ENCODE measurements at places on chromosomes 6 and 20.
A peak's percentile ranks its signal among the peaks of the same experiment; 100 is the strongest.

- DNase-seq = no peak
Measured at GRCh38 chr6:132590362-132590761, 821 bp upstream of the TAAR5 start.

GRCh38 chr6:29596381-29596900 lies 11.5 kb downstream of the OR2H2 start:
- DNase-seq = no peak

DNA sequence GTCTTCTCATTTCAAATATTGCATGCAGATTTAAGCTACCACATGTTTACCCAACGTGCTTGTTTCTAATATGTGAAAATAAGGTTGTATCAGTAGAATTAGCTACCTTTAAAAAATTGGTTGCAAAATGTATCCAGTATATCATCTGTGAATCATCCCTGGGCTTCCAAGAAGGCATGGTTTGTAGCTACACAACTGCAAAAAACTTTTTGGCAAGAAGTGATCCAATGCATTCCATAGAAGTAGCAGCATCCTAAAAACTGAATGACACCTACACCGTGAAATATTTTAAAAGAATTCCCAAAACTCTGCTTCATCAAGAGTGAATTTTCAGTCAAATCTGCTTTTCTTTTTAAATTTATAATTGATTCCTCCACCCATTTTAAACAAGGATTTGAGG lies 89.1 kb downstream of the AIG1 start:
- DNase-seq = no peak

DNA sequence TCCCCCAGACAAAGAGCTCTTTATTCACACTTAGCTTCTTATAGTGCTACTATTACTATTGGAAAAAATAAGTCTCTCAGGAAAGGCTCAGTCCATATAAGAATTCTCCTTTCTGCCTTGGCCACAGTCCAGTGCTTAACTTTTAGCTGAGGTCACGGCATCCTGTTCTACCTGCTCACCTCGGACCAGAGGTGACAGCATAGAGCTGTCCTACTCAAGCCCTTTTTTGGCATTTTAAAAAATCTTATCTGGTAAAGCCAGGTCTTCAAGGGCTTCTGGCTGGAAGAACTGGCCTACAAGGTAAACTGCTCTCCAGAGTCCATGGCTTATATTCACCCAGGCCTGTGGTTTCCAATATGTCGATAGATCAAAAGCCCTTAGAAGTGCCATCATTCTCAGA lies 109.7 kb downstream of the RCAN2 start:
- DNase-seq = no peak

GRCh38 chr6:96803106-96803481 lies 34.2 kb downstream of the GPR63 start:
- no peak for DNase-seq

DNA sequence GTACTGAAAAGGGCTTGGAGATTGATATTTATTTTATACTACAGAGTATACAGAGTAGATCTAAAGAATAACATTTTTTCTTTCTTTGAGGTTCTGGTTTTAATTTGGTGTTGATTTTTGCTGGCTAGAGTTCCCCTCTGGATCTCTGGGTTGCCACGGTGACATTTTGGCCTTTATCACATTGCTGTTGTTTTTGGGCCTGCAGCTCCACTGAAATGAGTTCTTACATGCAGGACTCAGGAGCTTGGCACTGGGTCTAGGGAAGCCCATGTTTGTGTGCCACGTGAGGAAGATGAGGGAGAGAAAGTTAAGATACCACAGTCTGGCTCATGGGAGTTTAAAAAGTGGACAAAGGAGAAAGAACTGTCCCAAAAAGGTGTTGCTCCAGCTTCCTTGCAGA lies 7.4 kb upstream of the TFAP2C start:
- DNase-seq = no peak

DNA sequence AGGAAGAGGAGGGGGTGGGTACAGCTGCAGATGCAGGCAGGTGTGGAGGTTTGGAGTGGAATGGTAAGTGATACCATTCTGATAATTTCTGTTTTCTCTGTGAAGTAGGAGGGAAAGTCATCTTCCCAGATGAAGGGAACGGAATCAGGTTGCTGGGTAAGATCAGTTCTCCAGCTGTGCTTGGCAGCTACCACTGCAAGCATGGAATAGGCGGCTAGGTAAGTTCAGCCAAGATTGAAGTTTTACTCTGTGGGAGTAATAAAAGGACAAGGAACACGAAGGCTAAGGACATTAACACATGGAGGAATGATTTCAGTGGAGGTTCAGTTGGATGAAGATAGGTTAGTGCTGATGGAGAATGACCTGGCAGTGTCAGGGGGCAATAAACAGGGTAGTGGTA lies 128.3 kb downstream of the CARMIL1 start:
- DNase-seq = no peak

- peak; percentile 69 for DNase-seq
Measured at GRCh38 chr6:132084811-132085509, 133.8 kb upstream of the CCN2 start.

DNA sequence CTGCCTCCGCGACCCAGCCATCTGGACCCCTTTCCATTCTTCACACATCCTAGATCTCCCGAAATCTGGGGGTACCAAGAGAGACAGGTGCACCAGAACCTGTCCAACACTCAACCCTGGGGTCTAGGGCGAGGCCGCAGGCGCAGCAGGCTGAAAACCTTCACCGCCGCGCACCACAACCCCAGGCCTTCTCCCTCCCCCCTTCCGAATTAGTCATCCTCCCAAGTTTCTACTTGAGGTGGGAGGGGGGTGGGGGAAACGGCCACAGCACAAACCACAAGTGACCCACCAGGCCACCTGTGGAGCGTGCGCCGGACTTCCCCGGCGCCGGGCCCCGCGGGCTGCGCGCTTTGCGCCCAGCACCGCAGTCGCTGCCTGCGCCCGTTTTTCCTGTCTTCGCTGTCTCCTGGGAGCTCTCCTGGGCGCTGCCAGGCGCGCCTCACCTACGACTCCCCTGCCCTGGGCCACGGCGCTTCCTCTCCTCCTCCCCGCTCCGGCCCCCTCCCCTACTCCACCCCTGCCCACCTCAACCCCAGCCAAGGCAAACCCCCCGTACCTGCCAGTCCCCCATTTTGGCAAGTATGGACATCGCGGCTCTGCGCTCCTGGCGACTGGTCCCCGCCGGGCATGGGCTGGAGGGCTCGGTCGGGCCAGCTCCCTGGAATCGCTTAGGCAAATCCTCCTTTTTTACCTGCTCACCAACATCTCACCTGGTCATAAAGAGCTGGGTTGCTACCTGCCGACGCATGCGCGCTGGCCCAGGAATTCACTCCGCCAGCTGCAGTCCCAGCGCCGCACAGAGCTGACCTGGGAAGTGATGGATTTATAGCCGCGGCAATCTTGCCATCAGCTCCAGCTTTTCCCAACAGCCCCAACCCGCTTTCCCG lies 4.2 kb upstream of the TFAP2A start:
- DNase-seq = no peak

DNA sequence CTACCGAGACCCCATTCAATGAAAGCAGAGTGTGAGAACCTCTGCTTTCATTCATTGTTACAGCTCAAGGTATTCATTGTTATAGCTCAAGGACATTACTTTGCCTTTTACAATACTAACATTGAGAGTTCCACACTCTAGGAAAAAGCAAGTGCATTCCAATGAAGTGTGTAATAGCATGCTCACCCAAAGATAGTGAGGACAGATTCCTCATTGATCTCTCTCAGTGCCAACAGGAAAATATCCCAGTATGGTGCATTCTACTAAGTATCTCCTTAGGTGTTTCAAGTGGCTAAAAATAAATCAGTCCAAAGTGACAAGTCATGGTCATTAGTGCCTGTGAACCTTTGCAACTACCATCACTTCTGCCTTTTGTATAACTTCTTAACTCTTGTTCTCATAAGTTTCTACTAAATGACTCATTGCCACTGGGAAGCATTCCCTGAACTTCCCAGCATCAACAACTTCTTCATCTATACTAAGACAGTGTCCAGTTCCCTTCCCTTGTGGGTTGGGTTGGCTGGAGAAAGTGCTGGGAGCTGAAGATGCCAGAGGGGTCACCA lies 140.7 kb upstream of the STXBP5 start:
- peak; percentile 64 for DNase-seq

DNA sequence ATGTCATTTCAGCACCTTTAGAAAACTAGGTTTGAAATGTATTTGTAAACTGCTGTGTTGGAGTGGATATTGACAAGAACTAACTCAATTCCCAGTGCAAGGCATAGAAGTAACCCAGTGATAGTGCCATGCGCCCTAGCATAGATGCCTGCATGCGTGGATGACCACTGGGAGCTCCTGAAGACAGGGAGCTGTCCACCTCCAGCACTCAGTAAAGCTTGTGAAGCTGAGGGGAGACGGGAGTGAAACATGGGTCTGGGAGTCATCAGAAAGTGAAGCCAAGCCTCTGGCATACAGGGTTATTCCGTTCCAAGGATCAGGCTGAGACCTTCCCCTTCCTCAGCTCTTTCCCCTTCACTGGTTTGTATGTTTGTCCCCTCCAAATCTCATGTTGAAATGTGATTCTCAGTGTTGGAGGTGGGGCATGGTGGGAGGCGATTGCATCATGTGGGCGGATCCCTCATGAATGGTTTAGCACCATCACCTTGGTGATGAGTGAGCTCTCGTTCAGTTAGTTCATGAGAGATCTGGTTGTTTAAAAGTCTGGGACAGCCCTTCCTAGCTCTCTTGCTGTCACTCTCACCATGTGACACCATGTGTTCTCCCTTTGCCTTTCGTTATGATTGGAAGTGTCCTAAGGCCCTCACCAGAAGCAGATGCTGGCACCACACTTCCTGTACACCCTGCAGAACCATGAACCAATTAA lies 146.5 kb upstream of the FERMT1 start:
- DNase-seq = no peak

DNA sequence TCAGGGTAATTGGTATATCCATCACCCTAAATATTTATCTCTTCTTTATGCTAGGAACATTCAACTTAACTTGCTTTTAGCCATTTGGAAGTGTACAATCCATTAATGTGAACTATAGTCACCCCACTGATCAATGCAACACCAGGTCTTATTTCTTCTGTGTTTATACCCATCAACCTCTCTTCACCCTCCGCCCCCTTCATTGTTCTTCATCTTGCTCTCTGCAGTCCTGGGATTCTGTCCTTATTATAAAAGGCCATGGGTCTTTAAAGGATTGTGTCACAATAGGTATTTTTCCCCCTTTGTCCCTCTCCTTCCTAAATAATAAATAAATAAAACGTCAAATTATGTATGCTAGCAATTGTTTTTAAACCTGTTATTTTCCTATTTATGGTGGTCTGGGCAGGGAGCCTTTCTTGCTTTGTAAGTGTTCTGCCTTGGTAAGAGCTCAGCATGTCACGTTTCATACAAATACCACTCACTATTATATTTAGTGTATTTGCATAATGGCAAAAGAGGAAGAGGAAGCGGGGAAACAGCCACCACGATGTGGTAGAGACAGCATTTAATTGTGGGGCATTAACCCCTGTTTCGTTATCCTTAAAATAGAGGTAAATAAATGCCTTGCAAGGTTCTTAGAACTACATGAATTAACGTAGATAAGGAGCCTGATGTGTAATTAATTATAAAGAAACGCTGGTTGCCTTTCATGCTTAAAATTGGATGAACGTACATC lies 1.9 kb downstream of the ABRACL start:
- no peak for DNase-seq

GRCh38 chr20:47464380-47465101 lies 37.1 kb upstream of the NCOA3 start:
- peak; percentile 80 for DNase-seq

- DNase-seq = no peak
Measured at GRCh38 chr20:29689411-29690225, 1567.8 kb upstream of the DEFB115 start.
